Activated CD4-positive, alpha-beta T cell treated with anti-CD3 and anti-CD28 coated beads, Interleukin-2, Interleukin-4, amounts not matched to agents 100 ng/mL and 50 ng/mL, durations not matched to agents 16 hours and 8 hours (primary cell): ENCODE measurements at places on chromosomes 1 and 21.

GRCh38 chr1:208631092-208631491, 386.9 kb upstream of the PLXNA2 start:
- DNase-seq, result no peak

GRCh38 chr1:36523230-36523495, 40.5 kb upstream of the CSF3R start:
- no peak for DNase-seq

DNA sequence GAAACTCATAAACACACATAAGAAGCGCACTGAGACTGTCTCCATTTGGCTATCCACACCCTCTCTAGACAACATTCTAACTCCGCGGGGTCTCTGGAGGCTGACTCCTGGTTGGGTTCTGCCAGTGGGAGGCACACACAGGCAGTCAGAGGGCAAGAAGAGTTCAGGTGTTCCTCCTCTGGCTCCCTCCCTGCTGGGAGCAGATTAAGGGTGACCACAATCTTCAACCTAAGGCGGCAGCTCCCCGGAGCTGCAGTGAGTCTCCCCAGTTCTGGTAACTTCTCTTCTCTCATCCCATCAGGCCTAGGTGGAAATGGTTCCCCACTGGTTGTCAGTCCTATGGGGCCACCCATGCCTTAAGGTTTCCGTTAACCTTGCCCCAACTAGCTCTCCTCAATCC, 7.4 kb upstream of the TENT5C start:
- no peak for DNase-seq

GRCh38 chr1:112712191-112712590, 2.9 kb downstream of the PPM1J start:
- DNase-seq, result no peak

GRCh38 chr1:156135930-156136871, 17.2 kb upstream of the SEMA4A start:
- DNase-seq, result no peak

DNA sequence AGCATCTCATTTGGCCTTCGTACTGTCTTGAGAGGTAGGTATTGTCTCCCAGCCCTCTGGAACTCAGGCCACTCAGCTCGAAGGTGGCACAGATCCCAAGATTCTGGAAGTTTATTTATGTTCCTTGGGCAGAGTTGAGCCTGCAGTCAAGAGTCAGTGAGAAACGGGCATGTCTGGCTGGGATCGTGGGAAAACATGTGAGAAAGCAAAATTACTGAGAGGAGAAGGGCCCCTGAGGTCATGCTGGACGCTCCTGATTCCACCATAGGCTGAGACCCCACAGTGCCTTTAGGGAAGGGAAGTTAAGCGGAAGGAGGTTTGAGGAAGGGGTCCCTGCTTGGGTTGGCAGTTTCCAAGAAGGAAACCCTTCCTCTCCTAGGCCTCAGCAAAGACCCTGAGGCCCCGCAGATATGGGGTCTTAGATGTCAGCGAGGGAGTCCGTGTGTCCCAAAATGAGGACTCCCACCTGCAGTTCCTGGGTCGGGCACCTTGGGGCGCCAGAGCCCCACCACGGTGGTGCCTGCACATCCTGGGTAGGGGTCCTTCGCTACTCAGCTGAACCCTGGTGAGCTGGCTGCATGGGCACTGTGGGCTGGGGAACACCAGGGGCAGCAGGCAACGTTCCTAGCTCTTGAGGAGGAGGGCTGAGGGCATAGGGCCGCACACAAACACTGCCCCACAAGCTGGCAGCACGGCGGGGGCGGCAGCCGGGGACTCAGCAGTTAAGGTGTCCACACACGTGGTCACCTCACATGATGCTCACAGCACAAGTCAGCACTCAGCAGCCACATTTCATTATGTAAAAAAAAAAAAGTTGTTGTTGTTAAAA, 12.3 kb upstream of the SEMA4A start:
- no peak for DNase-seq

DNA sequence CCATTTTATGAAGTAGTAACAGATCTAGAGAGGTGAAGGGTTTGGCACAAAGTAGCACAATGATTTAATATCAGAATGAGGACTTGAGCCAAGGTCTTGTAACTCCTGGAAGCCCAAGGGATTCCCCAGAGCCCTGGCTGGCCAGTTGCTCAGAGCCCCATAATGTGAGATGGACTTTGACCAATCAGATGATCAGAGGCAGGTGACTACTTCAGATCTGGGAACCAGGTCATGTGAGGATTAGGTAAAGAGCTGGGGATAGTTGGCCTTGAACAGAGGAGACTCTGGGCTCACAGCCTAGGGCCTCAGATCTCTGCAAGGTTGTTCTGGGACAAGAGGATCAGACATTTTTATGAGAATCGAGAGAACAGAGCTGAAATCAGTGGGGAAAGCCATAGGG, 18.9 kb downstream of the SHISAL2A start:
- DNase-seq, result no peak

DNA sequence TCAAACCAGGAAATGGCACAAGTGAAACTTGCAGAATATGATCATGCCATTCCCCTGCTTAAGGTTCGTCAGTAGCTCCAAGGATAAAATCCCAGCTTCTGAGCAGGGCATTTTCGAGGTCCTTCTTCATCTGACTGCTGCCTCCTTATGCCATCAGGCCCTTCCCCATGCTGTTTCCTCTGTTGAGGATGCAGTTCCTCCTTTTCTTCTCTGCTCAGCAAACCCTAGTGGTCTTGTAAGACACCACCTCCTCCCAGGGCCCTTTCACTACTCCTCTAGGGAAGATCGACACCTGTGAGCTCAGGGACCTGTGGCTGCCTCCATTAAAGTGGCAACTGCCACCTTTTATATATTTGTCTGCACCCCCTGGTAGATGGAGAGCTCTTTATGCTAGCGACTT, 62.1 kb upstream of the JUN start:
- no peak for DNase-seq
